Dorsolateral prefrontal cortex (tissue), 122 donors: ENCODE measurements at places on chromosomes 16 and 17. TPM values are rescaled to one million over a fixed set of nuclear protein-coding genes. Genes with fewer than 3 reads are reported as not detected.

Gene TELO2
- total RNA-seq: 31.4 TPM

Gene CD300LB
- not detected for total RNA-seq

Gene GP1BA
- not detected for total RNA-seq

Gene HSPB9
- total RNA-seq: 0.33 TPM

Gene KRTAP4-2
- not detected for total RNA-seq

Gene TBC1D3L
- 20.6 TPM for total RNA-seq

Gene PIK3R5
- total RNA-seq: 6.0 TPM

Gene PRAC1
- not detected for total RNA-seq

Gene CIITA
- total RNA-seq: 8.3 TPM

Gene MGAT5B
- 119 TPM for total RNA-seq

Gene MYH1
- total RNA-seq: 0.13 TPM

Gene TP53TG3C
- total RNA-seq: not detected
